Aorta (tissue), 5 donors: ENCODE measurements at places on chromosomes 1 and 21. TPM values are rescaled to one million over a fixed set of nuclear protein-coding genes. Genes with fewer than 3 reads are reported as not detected.

DNA sequence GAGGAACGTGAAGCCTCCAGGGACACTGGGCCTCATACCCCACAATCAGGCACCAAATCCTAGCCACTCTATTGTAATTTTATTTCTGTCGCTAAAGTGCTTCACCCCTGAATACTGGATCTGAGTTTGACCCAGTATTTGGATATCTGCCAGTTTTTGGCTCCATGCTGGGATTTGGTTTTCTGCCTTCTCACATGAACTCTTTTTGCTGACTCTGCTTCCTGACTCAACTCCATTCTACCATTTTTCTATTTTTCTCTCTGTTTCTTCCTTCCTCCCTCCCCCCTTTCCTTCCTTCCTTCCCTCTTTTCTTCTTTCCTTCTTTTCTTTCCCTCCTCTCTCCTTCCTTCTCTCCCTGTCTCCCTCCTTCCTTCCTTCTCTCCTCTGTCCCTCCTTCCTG, 151.3 kb upstream of the GJB5 start:
- DNase-seq: no peak

GRCh38 chr1:147214325-147214724, 10.8 kb downstream of the FMO5 start:
- no peak for DNase-seq

GPR52 gene
- 6.5 TPM for total RNA-seq

- DNase-seq: no peak
These were observed 4.5 kb upstream of the IER5 start for GRCh38 chr1:181083842-181084605.

DNA sequence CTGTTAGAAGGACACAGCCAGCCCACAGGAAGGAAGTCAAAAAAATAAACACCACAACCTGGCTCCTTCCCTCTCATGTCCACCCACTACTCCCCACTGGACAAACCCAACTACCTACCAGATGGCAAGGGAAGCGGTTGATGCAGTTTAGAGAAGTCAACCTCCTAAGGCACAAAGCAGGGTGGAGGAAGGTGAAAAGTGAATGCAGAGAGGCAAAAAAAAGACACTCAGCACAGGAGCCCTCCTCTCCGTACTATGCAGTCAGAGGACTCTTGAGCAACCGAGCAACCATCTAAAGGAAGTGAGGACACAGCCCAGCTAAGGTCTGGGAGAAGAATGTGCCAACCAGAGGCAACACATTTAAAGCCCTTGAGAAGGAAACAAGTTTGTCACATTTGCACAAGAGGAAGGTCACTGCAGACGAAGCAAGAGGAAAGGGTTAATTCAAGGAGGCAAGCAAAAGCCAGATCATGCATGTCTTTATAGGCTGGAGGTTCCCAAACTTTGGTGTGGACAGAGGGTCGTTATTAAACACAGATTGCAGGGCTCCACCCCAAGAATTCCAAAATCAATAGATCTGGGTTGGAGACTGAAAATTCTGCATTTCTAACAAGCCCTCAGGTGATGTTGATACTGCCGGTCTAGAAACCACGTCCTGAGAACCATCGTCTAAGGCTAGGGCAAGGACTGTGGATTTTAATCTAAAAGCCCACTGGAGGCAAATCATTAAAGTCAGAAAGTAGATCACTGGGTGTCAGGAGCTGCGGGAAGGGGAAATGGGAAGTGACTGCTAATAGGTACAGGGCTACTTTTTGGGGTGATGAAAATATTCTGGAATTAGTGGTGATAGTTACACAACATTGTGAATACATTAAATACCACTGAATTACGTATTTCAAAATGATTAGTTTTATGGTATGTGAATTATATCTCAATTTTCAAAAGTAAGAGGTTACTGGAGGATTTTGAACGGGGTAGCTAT, 19.7 kb downstream of the TP53BP2 start:
- no peak for DNase-seq

RGS1 gene
- total RNA-seq: 43.4 TPM

- DNase-seq: no peak
These were observed 8.4 kb upstream of the NPHP4 start for GRCh38 chr1:6000444-6001288.

GRCh38 chr1:203033917-203034316, 7.6 kb downstream of the PPFIA4 start:
- DNase-seq: no peak

- no peak for DNase-seq
These were observed 4.5 kb upstream of the NCMAP start for GRCh38 chr1:24551290-24551959.
